ENCODE measurements at places on chromosomes 5 and 9.

GRCh38 chr9:15370466-15371447 is 51.9 kb upstream of the SNAPC3 start:
- no peak for DNase-seq

DNA sequence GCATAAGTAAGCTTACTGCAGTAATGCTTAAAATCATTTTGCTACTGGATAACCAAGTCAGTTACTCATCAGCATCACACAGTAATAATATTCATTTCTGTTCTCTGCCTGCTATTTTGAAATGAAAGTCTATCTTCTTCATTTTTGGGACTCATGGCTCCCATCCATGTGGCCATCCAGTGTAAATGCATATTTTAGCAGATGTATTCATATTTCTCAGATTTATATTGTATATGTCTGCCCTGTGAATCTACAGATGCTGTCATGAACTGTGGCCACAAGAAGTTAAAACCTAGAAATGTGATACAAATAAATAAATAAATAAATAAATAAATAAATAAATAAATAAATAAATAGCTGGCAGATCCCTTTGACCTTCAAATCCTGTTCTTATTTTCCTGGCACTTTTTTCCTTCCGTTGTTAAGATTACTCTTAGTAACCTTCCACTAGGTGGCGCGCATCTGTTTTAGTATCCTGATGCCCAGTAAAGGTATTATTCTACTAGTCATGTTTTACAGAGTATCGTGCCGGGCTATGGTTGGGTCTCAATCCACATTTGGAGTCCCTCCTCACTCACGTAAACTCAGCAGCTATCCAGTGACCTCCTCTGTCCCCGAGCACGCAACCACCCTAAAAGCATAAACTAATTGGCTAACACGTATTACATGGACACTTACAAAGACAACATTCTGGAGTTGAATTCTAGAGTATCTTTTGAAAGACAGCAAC is 79.2 kb upstream of the IL7R start:
- peak; percentile 60 for DNase-seq

DNA sequence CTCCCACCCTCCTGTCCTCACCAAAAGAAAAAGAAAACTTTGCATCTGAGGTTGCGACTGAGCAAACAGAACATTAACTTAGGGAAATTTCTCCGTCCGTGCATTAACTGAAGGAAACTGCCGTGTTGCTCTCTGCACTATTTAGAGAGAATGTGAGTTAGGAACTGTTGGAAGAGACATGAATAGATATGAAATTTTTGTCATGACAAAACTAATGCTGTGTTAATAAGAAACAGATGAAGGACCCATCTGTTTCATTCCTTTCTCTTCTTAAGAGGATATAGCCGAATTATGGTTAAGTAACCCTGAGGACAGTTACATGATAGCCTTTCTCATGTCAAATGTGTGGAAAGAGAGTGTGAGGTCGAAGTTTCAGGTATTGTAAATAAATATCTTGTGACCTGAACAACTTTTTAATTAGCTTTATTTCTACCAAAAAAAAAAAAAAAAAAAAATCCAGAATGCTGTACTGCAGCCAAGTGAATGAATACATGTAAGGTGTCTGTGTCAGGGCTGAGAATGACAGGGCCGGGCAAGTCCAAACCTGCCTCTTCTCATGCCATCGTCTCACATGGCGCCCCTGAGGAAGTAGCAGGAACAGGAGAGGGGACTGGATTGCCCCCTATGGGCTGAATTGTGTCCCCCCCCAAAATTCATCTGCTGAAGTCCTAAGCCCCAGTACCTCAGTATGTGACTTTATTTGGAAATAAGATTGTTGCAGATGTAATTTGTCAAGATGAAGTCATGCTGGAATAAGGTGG is 35.6 kb upstream of the ANKRD33B start:
- no peak for DNase-seq

- no peak for DNase-seq
Observed at GRCh38 chr5:18789218-18789998, 1155.1 kb downstream of the TAF11L14 start.

GRCh38 chr5:107516452-107517184 is 154.1 kb downstream of the EFNA5 start:
- DNase-seq: peak; percentile 36

- peak; percentile 5 for DNase-seq
Observed at GRCh38 chr9:133845440-133845839, 107.3 kb upstream of the SARDH start.

DNA sequence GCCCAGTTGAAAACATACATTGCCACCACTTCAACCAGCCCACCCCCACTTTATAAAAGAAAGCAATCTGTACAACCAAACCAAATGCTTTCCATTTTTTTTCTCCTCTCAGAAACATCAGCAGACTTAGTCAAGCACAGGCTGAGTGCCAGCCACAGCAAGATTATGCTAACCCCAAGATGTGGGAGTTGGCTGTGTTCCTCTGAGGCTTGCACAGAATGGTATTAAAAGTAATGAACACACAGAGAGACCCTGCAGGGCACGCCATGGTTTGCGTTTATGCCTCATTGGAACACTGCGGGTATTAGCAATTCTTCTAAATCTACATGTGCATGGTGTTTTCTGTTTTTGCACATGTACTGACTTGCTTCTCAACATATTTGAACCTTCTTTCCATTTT is 419.9 kb upstream of the GRAMD2B start:
- DNase-seq: peak; percentile 65

DNA sequence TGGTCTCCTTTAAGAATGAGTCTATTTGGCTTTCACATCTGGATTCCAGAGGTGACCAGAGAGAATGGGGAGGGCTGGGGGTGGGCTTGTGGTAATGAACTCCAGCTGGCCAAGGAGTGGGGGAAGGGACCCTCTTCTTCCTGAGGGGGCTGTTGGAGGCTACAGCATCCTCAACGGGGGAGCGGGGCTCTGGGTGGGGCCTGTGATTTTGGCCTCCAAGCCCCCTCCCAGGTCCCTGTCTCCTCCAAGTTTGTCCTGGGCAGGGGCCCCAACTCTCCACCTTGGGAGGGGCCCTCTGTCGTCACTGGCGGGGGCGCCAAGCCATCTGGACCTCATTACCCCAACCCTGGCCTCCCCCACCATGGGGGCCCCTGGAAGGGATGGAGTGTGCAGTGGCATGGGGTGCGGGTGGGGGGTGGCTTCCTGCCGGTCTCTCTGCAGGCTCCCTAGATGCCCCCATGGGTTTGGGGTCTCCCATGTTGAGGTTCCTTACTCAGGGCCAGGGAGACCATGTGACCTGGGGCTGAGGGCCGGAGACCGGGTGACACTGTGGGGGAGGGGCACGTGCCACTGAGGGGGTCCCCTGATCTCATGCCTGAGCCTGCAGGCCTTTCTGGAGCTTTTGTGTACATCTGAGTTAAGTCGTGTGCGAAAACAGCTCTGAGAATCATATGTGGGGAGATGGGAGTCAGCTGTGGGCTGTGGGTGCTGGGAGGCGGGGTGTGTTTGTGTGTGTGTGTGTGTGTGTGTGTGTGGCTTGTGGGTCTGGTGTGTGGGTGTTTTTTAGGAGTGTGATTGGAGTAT is 32.4 kb downstream of the GOLGA2 start:
- no peak for DNase-seq

- DNase-seq: no peak
Observed at GRCh38 chr9:135695642-135696041, 3.6 kb downstream of the SOHLH1 start.

DNA sequence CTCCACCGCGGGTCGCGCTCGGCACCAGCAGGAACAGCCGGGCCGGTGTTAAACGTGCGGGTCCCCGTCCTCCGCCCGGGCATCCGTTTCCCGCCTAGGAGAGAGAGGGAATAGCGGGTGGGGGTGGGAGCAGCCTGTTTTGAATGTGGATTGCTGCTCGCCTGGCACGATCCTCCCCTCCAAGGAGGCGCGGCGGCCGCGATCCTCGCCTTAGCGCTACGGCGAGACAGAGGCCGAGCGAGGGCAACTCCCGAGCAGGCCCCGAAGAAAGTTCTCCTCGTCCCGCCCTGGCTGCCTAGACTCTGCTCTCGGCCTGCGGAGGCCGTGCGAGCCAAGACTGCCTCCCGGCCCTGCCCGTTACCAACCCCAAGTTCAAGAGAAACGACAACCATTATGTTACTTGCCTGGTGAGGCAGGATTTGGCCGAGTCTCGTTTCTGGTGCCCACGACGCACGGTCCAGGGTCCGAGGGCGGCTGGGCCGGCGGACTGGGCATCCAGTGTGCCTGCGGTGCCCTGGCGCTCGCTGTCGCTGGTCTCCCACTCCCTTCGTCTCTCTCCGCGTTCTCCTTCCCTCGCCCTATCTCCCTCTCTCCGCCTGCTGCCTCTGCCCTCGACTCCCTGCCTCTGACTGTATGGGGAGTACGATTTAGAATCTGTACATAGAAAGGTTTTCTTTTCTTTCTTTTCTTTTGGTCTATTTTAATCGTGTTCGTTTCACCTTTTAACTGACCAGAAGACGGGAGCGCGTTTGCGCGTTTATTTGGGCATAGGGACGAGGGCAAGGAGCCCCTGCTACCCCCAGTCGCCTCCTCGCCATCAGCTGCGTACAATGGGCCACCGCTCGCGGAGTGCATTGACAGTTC is 724 bp downstream of the NR2F1-AS1 start:
- DNase-seq: no peak

- DNase-seq: no peak
Observed at GRCh38 chr5:62587737-62588136, 9.1 kb downstream of the LRRC70 start.

DNA sequence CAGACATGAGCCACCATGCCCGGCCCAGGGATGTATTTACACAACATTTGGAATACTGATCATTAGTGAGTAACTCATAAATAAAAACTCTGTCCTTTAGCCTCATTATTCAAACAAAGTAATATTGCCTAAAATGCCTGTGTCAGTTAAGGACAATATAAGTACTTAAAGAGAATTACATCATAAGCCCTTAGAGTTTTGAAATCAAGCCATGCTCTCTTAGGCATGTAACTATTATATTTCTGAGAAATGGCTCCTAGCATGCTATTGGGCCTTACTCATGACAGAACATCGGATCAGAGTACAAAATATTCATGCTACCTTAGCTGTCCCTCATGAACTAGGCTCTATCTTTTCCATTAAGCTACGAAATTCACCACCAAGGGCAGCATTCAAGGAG is 309.3 kb downstream of the CHSY3 start:
- DNase-seq: no peak

DNA sequence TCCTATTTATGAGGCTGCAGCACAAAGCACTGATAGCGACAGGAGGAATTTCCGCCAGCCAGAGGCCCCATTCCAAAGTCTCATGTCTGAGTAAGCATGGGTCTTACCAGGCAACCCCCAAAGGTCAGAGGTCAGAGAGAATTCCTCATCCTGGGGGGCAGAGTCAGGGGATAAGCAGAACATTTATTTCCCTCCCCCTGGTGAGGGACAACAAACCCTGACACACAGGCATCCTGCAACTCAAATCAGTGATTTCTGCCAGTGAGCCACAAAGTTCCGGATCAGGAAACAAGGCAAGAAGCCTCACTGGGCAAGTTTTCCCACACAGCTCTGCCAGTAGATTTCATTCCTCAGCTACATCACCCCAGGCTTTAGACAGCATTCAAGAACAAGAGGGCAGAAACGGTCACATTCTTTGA is 37.0 kb downstream of the ADAMTS12 start:
- DNase-seq: peak; percentile 91

- no peak for DNase-seq
Observed at GRCh38 chr5:162187371-162187770, 119.8 kb downstream of the GABRG2 start.

GRCh38 chr9:74742792-74743730 is 144.7 kb downstream of the TRPM6 start:
- peak; percentile 5 for DNase-seq

GRCh38 chr9:91433180-91433579 is 9.5 kb upstream of the NFIL3 start:
- peak; percentile 93 for DNase-seq

- no peak for DNase-seq
Observed at GRCh38 chr5:132472431-132472830, 18.1 kb downstream of the IRF1 start.

GRCh38 chr5:652773-653350 is 40.3 kb downstream of the TPPP start:
- DNase-seq: no peak

- DNase-seq: no peak
Observed at GRCh38 chr5:123371575-123372179, 51.5 kb downstream of the CEP120 start.

GRCh38 chr5:145925803-145926202 is 10.6 kb upstream of the SH3RF2 start:
- DNase-seq: no peak

DNA sequence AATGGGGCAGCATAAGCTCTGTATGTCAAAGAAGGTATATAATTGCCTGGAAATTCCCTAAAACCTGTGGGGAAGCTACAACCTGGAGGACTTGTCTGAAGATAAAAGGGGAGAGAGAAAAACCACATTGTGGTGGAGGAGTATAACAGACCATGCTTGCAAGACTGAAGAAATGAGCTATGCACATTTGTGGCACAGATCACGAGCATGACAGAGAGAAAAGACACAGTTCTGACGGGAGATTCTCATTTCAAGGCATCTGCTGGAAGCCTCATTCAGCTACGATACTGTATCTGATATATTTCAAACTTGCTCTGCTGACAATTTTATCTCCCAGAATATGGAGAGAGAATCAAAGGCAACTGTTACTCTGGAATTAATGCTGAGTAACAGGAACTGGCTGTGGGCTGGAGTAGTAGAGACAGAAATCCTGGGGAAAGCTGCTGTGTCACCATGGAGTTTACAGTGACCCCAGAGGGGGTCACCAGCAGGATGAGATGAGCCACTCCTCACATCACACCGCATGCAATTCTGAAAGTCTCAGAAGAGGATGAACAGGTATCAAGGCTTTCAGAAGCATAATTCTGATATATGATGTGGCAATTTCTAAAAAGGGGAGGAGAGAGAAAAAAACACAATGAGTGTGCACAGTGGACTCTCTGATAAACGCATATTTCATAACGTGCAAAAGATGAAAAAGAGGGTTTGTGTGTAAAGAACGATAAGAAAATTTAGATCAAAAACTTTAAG is 528.8 kb downstream of the IRX1 start:
- no peak for DNase-seq

DNA sequence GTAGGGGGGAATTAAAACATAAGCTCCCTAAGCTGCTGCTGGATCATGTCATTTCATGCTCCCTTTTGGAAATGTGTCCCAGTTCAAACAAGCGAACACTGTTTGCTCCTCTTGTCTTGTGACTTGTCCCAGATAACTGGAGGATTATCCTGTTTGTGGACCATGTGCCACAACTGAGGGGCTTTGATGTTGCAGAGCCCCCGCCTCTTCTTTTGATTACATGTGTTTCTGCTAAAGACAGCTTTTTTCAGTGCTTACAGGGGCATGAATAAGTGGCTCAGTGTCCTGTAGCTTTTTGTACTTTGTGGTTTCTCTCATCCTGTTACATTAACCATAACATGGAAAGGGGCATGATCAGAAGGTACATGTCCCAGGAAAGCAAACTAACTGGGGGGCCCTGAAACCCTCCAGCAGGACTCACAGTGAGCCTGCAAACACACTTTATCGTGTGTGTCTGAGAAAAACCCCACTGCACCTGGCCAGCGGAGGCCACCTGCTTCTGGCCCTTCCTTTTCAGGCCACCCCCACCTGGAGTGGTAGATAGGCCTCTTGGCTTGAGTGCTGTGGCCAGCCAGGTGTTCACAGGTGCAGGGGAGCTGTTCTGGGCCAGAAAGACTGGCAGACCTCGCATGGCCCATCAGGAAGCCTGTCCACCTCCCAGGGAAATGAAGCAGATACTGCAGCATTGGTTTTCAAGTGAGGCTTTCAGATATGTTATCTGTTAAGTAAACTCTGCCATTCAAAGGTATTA is 285.6 kb downstream of the FANCC start:
- no peak for DNase-seq
